ENCODE measurements at places on chromosomes 12 and 14.

- no peak for DNase-seq
Observed at GRCh38 chr12:84607170-84607819, 305.3 kb downstream of the SLC6A15 start.

GRCh38 chr14:74324931-74325361 is 22.2 kb upstream of the ABCD4 start:
- no peak for DNase-seq

- no peak for DNase-seq
Observed at GRCh38 chr14:57898837-57899572, 33.1 kb upstream of the SLC35F4 start.

- DNase-seq = no peak
Observed at GRCh38 chr12:119828300-119828699, 48.8 kb downstream of the CIT start.

- DNase-seq = no peak
Observed at GRCh38 chr14:102317564-102318248, 1.8 kb upstream of the ZNF839 start.

- no peak for DNase-seq
Observed at GRCh38 chr14:20412411-20412810, 890 bp downstream of the TEP1 start.

DNA sequence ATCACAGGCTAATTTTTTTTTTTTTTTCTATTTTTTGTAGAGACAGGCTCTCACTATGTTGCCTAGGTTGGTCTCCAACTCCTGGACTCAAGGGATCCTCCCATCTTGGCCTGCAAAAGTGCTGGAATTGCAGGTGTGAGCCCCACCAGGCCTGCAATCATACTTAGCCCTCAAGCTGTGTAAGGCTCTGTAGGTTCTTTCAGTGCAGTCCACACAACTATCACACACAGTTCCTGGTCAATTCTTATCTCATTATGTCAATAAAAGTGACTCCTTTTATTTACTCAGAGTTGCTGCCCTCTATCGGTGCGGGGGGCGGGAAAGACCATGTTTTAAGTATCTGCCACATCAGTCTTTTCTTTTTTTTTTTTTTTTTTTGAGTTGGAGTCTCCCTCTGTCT is 29.0 kb downstream of the SLC2A3 start:
- no peak for DNase-seq
